T-cell (primary cell): ENCODE measurements at places on chromosomes 2 and 18. TPM values are rescaled to one million over a fixed set of nuclear protein-coding genes. Genes with fewer than 3 reads are reported as not detected.

The BOLL gene
- not detected for total RNA-seq

- DNase-seq, result no peak
Measured at GRCh38 chr2:173673640-173674039, 291.5 kb downstream of the SP3 start.

- DNase-seq, result no peak
Measured at GRCh38 chr2:5175231-5175630, 517.0 kb upstream of the SOX11 start.

The ALPP gene
- total RNA-seq, result not detected

- no peak for DNase-seq
Measured at GRCh38 chr2:85409845-85410583, at the start of gene CAPG. Gene CAPG (minus strand): TSS chr2:85410366. CDS start chr2:85402145, 8,221 bp downstream.

GRCh38 chr2:128736689-128737545 lies 418.2 kb upstream of the HS6ST1 start:
- peak; percentile 25 for DNase-seq

The ARHGAP25 gene
- 115 TPM for total RNA-seq

DNA sequence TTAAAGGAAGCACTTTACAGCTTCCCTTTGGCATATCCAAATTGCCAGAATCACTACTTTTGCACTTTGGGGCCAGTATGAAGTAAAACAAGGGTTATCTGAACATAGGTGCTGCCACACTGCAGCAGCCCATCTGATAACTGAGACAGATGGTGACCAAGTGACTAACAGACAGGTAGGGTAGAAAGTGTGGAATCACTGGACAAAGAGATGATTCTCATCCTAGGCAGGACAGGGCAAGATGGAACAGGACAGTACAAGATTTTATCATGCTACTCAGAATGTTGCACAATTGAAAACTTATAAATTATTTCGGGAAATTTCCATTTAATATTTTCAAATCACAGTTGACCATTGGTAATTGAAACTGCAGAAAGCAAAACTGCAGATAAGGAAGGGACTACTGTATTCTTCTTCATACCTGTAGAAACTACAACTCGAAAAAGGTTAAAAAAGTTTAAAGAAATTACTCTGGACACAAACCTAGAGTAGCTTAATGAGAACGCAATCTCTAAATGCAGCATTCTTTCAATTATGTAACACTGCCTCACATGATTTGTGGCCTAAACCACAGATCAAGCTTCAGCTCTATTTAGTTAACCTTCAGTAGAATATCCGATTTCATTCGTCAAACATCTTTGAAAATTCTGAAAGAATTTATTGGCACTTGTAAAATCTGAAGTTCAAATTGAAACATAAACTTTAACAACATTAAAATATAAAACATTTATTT lies 31.4 kb downstream of the HEATR5B start:
- no peak for DNase-seq

GRCh38 chr2:157758586-157758985 lies 117.5 kb downstream of the ACVR1 start:
- no peak for DNase-seq

DNA sequence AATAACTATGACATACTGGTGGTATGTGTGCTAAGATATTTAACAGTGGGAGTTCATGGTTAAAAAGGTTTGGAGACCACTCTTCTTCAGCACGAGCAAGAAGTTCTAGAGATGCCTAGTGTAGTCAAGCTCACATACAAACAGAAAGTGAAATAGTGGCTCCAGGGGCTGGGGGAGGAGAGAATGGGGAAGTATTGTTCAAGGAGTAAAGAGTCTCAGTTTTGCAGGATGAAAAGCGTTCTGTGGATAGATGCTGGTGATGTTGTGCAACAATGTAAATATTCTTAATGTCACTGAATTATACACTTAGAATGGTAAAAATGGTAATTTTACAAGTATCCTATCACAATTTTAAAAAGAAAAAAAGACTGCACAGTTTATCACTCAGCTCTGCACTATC lies 29.0 kb upstream of the EPAS1 start:
- DNase-seq, result no peak

- no peak for DNase-seq
Measured at GRCh38 chr2:35292199-35292598, 1063.4 kb upstream of the CRIM1 start.

DNA sequence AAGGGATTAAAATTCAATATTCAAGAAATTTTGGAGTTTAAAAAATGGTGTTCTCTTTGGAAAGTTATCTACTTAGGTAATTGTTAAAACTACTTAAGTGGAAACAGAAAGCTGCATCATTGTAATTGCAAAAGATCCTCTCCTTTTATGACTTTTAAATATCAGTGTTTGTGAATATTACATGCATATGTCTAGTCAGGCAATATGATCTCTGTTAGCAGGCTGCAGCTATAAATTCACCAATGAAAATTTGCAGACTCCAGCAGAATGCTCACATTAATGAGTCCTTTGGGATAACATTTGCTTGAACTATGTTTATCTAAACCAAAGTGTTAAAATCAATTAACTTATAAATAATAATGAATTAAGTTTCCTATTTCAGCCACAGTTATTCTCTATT lies 59.2 kb upstream of the CSRNP3 start:
- no peak for DNase-seq

- DNase-seq, result no peak
Measured at GRCh38 chr2:47819834-47820233, 36.9 kb downstream of the MSH6 start.

GRCh38 chr2:234003972-234004617 lies 46.4 kb upstream of the SPP2 start:
- DNase-seq, result no peak

The MCEE gene
- total RNA-seq, result 20.7 TPM

The MC2R gene
- not detected for total RNA-seq

The GPR55 gene
- total RNA-seq, result 2.7 TPM

DNA sequence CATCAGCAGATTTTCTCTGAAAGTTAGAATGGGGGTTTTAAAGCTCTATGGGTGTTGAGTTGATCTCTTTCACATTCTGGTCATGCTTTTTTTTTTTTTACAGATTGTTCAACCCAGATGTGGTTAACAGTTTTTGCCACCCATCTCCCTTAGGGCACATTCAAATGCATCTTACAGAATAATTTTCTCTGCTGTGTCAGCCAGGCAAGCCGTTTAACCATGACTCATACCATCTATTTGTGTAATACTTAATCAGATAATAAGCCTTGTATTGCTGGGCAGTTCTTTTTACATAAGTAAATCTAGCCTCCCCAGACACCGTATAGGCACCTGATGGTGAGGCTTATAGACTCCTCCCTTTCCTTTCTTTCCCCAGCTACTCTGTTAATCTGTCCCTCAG lies 62.0 kb downstream of the TGIF1 start:
- DNase-seq, result no peak

GRCh38 chr2:238162251-238162845 lies 3.6 kb downstream of the ERFE start:
- no peak for DNase-seq

The CPLX4 gene
- not detected for total RNA-seq

GRCh38 chr18:34875150-34875549 lies 165.1 kb downstream of the DTNA start:
- no peak for DNase-seq

The SERPINB13 gene
- total RNA-seq, result not detected

The FEV gene
- not detected for total RNA-seq

GRCh38 chr18:49628881-49629795 lies 67.3 kb downstream of the LIPG start:
- no peak for DNase-seq

GRCh38 chr2:167048829-167049228 lies 160.5 kb downstream of the XIRP2 start:
- no peak for DNase-seq

DNA sequence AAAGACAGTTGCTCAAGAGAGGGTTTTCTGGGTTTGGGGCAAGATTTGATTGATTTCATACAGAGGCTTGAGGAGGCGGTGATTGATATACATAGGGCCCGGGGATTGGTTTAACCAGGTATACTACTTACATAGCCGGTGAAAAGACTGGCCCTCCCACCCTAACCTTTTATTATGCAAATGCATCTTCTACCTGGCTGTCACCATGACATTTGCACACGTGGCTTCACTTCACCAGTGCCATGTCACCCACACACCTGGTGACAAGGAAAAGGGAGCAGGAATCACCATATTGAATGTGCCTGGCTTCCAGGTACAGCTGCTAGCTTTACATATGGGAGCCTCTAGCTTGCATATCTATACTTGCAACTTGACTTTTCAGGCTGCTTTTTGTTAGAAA lies 9.7 kb downstream of the ERMN start:
- no peak for DNase-seq

GRCh38 chr2:236969767-236970655 lies 115.7 kb upstream of the COPS8 start:
- peak; percentile 26 for DNase-seq

DNA sequence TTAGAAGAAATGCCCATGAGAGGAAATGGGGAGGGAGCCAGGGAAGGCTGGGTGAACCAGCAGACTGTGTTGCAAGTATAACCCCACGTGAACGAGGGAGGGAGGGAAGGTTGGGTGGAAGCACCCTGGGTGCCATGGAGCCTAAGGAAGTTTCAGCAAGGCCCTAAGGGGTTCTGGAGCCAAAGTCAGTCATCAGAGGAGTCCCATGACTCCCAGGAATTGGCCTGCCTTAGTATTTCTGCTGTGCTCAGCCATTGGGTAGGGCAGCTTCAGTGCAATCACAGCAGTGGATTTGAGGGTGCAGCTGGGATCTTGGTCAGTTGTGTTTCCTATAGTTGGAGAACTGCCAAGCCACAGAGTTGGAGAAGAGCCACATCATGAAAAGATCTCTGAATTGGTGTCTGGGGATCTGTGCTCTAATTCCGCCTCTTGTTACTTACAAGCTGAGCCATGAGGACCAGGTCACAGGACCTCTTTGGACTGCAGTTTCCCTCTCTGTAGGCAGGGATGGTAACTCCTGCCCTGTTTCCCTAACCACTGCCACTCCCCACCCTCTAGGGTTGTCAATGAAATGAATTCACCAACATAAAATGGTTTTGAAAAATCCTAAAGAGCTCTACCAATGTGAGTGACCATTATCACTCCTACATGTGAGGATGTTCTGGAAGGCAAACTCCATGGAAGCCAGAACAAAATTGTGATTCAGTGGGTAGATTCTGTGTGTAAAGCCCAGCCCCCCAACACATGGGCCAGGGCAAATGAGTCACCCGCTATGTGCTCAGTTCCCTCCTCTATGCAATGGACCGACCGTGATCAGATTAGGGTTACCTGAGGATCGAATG lies 108.9 kb downstream of the CLIP4 start:
- no peak for DNase-seq

The LRRTM1 gene
- not detected for total RNA-seq

DNA sequence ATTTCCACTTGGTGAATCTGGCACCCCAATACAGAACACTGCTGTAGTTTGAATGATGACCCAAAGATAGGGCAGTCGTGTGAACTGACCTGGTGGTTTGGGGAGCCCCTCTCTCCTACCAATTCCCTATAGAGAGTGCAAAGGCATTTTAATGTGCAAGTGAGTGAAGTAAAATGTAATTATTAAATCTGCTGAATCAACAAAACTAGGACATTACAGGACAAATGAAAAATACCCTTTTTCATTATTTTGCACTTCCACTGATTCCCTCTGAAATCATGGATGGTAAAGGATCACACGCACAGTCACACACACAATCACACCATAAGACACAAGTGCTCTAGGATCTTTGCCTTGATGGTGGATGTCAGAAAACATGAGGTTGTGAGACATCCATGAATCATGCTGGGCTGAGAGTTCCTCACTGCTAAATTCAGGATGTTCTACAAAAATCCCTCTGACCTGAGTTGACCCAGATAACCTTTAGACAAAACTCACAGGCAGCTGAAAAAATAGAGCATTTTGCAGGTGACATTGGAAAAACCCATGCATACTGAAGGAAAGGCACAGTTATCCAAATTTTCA lies 197.4 kb downstream of the FBXO15 start:
- no peak for DNase-seq

The PJVK gene
- total RNA-seq, result 5.2 TPM

The NTSR2 gene
- not detected for total RNA-seq

- no peak for DNase-seq
Measured at GRCh38 chr2:84527137-84528129, 11.1 kb downstream of the DNAH6 start.

- DNase-seq, result no peak
Measured at GRCh38 chr2:237299906-237300305, 114.1 kb downstream of the COL6A3 start.

The PRADC1 gene
- total RNA-seq, result 6.1 TPM

GRCh38 chr18:5630057-5630899 lies 86.5 kb upstream of the EPB41L3 start:
- peak; percentile 5 for DNase-seq

- DNase-seq, result no peak
Measured at GRCh38 chr2:10338270-10339188, 35.8 kb downstream of the HPCAL1 start.

DNA sequence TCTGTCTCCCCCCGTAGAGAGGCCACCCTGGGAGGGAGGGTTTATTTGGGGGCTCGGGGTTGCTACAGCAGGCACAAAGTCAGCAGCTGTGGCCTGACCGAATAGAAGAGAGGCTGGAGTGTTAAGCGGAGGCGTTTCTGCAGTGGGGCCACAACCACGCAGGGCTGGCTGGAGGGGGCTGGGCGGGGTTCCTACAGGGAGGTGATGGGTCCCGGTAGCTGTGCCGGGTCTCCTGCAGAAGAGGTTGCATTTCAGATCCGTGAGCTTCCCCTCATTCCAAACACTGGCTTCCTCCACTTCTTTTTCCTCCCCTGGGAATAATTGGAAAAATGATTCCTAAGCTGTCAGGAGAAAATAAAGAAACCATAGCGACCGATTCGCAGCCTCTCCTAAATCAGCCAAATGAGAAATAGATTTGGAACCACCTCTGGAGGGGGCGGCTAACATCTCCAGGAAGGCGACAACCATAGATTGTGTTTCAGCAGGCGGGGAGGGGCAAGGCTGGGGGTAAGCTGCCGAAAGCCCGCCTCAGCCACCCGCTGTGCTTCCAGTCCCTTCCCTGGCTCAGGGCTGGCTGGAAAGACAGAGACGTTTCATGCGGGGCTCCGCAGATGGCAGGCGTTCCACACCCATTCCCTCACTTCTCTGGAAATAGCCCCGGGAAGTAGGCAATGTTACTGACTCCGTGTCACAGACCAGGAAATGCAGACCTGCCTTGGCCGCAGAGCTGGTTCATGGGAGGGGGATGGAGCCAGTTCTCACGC lies 85.6 kb upstream of the TAF1B start:
- no peak for DNase-seq

The HOXD9 gene
- not detected for total RNA-seq

- no peak for DNase-seq
Measured at GRCh38 chr2:61645911-61646310, 107.8 kb upstream of the XPO1 start.

The FSHR gene
- not detected for total RNA-seq

The DCAF17 gene
- 23.0 TPM for total RNA-seq

The SGPP2 gene
- total RNA-seq, result 2.2 TPM

- no peak for DNase-seq
Measured at GRCh38 chr2:11375689-11376027, 31.2 kb upstream of the ROCK2 start.

GRCh38 chr2:96423828-96424227 lies 81.3 kb downstream of the NEURL3 start:
- DNase-seq, result no peak
